ENCODE measurements at places on chromosomes 12 and 14.
A peak's percentile ranks its signal among the peaks of the same experiment; 100 is the strongest.

GRCh38 chr14:21093769-21094681 lies 4.4 kb downstream of the ZNF219 start:
- DNase-seq: peak; percentile 46

- DNase-seq: no peak
Measured at GRCh38 chr14:76100236-76100635, 51.5 kb upstream of the GPATCH2L start.

DNA sequence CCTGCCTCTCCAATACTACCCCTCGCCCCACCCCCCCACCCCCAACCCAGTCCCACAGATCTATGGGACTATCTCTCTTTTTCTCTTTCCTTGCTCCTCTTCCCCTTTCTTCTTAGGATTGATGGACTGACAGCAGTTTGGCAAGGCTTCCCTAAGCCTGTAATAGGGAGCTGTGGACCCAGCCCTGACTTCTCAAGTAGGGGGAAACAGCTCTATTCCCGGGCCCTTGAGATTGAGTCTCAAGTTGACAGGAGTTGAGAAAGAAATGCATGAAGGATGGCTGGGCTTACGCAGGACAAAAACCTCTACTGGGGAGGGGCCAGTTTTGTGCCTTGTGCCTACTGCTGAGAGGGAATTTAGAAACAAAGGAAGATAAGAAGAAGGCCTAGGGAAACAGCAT lies 60.4 kb downstream of the SMUG1 start:
- DNase-seq: no peak

- DNase-seq: peak; percentile 16
Measured at GRCh38 chr14:95533391-95533821, 1.4 kb upstream of the GLRX5 start.

GRCh38 chr12:46664761-46665287 lies 161.0 kb downstream of the SLC38A4 start:
- DNase-seq: no peak

DNA sequence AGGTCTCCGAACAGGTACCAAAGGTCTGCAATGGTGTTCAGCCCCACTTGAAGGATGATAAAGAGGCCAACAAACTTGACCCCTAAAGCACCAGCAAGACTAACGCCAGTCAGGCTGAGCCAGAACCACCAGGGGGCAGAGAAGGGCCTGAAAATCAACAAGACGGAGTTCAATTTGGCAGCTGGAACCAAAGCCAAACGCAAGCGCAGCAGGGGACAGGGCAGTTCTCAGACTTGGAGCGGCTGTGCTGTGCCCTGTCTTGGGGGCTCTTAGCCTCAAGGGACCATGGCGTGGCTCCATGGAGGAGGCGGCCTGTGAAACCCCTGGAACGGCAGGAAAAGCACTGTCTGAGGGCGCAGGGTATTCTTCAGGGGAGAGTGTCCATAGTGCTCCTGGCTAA lies 19.6 kb downstream of the POMT2 start:
- no peak for DNase-seq

- no peak for DNase-seq
Measured at GRCh38 chr14:60396718-60397343, 89.0 kb downstream of the C14orf39 start.

DNA sequence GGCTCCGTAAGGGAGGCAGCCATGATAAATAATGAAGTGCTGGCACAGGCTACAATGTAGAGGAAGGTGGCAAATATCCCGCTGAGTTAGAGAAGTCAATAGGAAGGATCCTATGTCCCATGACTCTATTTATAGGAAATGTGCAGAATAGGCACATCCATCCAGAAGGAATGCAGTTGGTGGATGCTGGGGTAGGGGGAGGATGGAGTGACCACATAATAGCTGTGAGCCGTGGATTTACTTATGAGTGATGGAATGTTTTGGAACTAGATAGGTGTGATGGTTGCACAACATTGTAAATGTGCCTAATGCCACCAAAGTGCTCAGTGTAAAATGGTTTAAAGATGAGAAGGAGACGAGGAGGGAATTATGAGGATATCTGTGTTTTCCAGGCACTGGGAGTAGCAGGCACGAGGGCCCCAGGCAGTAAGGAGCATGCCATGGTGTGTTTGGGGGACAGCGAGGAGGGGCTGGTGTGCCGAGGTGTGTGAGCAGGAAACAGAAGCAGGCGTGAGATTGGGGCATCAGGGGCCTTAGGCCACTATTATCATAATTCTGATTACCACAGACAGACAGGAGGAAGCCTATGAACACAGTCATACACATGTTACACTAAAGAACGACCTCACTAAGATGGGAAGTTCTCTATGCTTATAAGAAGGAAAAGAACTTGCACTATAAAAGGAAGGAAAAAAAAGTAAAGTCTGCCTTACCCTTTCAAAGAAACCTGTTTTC lies 837.3 kb upstream of the TMEM132C start:
- DNase-seq: no peak

DNA sequence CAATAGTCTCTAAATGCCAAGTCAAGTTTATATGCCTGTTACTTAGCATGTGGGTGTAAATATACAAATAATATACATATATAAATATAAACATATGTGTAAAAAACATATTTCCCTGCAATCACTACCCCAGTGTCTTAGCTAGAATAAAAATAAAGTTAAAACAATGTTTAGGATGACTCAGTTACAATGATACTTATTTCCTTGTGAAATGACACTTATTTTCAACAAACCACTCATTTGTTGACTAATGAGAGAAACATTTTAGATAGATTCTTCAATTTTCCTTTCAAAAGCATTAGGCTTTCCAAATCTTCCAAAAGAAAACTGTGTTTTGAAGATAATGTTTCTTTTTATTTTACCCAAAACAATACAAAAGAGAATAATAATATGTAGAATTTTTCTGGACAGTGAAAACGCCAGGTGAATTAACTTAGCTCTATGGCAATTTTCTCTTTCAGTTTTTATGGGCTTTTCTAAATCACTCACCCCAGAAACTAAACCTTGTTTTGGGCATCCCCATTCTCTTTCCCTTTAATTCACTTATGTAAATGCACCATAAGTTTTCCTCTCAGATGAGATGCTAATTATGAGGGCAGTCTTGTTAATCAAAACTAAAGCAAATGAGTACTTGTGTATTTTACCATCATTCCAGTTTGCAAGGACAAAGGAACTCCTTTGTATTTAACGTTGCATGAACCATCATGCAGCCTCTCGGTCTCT lies 465.9 kb downstream of the BCAT1 start:
- no peak for DNase-seq

- no peak for DNase-seq
Measured at GRCh38 chr12:69046363-69046762, 113.4 kb upstream of the CPM start.

DNA sequence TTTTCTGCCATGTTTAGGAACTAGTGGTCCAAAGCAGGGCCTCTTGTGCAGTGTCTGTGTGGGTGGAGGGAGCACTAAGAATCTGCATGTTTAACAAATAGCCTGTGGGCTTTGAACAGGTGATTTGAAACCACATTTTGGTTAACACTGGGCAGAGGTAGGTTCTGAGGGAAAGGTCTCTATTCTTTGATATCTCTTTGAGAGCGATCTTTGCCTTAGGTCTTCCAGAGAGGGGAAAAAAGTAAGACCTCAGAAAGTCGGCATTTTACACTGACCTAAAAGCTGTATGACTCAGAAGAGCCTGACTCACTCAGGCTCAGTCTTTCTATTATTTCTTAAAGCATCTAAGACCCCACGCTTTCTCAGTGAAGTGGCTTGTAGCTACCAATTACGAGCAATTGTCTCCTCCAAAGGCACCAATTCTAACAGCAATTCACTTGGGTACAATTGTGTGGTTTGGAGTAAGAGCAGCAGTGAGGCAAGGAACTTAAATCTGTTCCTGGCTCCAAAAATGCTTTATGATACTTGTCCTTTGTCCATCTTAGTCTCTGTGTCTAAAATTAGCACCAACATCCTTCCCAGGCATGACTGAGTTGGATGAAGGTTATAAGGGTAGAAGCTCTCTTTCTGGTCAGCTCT lies 8.8 kb downstream of the EIF2B2 start:
- no peak for DNase-seq

- DNase-seq: no peak
Measured at GRCh38 chr12:3326156-3326849, 164.7 kb upstream of the PRMT8 start.

GRCh38 chr14:84421621-84422020 lies 1108.3 kb upstream of the FLRT2 start:
- DNase-seq: no peak

DNA sequence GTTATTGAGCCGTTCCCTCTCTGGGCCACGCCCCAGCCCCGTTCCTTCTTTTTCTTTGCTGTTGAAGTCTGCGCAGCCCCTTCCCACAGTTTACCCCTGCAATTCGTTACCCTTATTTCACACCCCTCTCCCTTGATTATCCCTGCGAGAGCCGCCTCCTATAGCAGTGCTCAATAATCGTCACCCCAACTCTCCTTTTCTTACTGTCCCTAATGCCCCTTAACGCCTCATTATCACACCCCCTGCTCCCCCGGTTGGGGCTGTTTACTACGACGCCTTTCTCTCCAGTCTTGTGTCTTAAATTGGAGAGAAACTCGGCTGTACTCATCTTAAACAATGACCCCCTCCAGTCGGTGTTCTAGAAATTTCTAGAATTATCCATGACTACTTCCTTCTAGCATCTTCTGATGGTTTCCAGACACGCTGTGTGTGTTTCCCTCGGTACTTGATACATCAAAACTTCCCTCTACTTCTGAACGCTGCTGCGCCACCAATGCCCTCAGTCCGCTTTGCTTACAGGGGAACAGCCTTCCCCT lies 713 bp upstream of the FBXL14 start:
- DNase-seq: no peak

DNA sequence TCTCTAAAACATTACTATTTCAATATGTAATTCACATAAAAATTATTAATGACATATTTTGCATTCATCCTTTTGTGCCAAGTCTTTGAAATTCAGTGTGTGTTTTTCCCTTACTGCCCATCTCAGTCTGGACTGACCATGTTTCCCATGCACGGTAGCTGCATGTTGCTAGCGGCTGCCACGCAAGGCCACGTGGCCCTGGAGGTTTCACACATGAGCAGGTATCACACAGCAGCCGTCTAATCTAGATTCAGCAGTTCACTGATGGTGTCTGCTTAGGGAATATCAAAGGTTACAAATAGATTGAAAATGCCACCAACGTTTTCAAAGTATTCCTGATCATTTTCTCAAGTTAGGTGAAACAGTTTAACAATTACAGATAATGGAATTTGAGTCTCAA lies 234.8 kb upstream of the FKBP4 start:
- DNase-seq: no peak

GRCh38 chr12:26737487-26738030 lies 95.4 kb downstream of the ITPR2 start:
- no peak for DNase-seq

- DNase-seq: no peak
Measured at GRCh38 chr14:105250986-105251385, 2.7 kb downstream of the BTBD6 start.

DNA sequence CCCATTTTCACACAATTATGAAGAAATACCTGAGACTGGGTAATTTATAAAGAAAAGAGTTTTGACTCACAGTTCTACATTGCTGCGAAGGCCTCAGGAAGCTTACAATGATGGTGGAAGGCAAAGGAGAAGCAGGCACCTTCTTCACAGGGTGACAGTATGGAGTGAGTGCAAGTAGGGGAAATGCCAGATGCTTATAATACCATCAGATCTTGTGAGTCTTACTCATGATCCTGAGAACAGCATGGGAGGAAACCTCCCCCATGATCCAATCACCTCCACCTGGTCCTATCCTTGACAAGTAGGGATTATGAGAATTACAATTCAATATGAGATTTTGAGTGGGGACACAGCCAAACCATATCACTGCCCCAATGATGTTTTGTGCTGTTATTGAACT lies 189.3 kb upstream of the CRY1 start:
- DNase-seq: no peak

DNA sequence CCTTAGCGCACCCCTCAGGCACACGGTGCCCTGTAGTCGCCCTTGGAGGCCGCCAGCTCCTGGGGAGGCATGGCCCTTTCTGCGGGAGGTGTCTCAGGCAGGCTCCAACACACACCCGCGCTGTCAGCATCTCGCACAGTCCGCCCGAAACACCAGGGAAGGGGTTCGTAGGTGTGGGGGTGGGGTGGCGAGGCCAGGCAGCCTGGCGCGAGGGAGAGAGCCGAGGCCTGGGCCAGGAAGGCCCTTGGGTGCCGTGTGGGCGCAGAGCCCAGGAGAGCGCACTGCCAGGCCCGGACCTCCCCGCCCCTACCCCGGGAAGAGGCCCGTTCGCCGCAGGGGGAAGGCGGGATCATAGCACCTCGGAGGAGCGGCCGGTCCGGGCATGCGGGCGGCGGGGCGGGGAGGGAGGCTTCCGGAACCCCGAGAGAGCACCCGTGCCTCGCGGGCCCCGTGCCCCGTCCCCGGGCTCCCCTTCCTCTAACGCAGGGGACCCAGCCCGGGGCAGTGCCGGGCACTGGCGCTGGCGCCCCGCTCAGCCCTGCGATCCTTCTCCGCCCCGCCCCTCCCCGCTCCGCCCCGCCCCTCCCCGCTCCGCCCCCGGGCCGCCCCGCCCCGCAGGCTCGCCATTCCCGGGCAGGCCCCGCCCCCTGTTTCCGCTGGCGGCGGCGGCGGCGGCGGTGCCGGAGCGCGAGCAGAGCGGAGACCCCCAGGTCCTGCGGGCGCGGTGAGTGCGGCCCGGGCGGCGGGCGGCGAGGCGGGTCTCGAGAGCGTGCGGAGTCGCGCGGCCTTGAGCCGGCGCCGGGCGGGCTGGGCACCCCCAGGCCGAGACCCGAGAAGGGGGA lies at the start of gene TSPAN9:
TSS of gene TSPAN9 (plus strand) at position 650 of the 842 bp plus-strand sequence. CDS start 123,815 bp downstream, outside the sequence.
- DNase-seq: no peak

DNA sequence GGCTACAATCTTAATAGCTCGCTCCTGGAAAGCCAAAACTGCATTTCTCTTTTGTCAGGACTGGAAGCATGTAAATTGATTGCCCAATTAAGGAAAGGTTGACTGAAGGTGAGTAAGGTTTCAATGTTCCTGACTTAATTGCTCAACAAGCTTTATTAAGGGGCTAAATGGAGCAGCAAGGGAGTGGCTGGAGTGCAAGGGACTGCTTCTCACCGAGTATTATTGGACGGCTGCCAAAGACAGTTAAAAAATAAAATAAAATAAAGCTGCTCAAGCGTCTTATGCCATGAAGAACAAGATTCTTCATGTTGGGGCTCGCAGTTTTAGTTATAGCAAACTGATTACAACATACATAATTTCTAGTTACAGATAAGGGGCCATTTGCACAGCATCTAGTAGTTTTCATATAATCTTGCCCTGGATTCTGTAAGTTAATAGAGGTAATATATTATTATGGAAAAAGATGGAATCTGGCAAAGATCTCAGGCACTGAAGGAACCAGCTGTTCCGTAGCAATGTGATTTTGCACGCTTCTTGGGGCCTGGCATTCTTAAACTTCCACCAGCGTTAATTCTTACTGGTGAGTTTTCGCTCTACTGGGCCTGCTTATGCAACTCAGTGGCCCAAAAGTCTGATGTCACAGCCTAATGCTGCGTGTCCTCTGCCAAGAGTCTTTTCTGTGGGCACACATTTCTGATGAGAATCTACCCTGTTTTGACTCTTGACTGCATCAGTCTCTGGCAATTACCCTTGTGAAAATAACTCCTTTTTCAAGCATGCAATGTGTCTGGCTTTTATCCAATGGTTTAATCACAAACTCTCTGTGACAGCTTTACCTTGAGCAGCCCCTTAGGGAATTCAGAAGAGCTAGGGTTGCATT lies 108.5 kb downstream of the SLC38A1 start:
- DNase-seq: peak; percentile 41

Measured in NCI-H1417 treated with DMSO at 0.1 percent for 48 hours (cell line).